Epithelial cell of alveolus of lung (primary cell): ENCODE measurements at places on chromosomes 6 and 20. TPM values are rescaled to one million over a fixed set of nuclear protein-coding genes. Genes with fewer than 3 reads are reported as not detected.

The EDEM2 gene
- total RNA-seq: 23.8 and 36.5 TPM in 2 replicates

The GSS gene
- 29.9 and 69.7 TPM in 2 replicates for total RNA-seq

The ANGPT4 gene
- not detected in 2 replicates for total RNA-seq

The RIPK1 gene
- 13.4 and 14.5 TPM in 2 replicates for total RNA-seq

The SAMD5 gene
- total RNA-seq: 0.65 and 1.9 TPM in 2 replicates

The RTF2 gene
- 60.9 and 68.2 TPM in 2 replicates for total RNA-seq

The PACRG gene
- not detected in 2 replicates for total RNA-seq

The FLRT3 gene
- 4.8 and 7.7 TPM in 2 replicates for total RNA-seq

The COL10A1 gene
- 0.08 and 0.13 TPM in 2 replicates for total RNA-seq

The ADTRP gene
- total RNA-seq: 0.26 TPM in 1 of 2 replicates, not detected in the other

The RAB44 gene
- 0.13 and 0.40 TPM in 2 replicates for total RNA-seq

The MLIP gene
- total RNA-seq: 1.0 TPM in 1 of 2 replicates, not detected in the other

The C6orf15 gene
- 0.65 TPM in 1 of 2 replicates, not detected in the other for total RNA-seq

The CAGE1 gene
- total RNA-seq: under 0.01 TPM in 1 of 2 replicates, not detected in the other

The SLC17A9 gene
- 3.0 and 17.1 TPM in 2 replicates for total RNA-seq

The MCCD1 gene
- not detected in 2 replicates for total RNA-seq

The TRIM15 gene
- not detected in 2 replicates for total RNA-seq

The HLA-DQB1 gene
- total RNA-seq: 0.13 and 0.32 TPM in 2 replicates

The PRL gene
- not detected in 2 replicates for total RNA-seq

The TFAP2A gene
- under 0.01 TPM in 1 of 2 replicates, not detected in the other for total RNA-seq
